ENCODE measurements at places on chromosomes 16 and 17.

- no peak for DNase-seq
Observed at GRCh38 chr17:69175625-69176456, 34.1 kb upstream of the ABCA6 start.

- peak; percentile 15 for DNase-seq
Observed at GRCh38 chr17:50289991-50290702, 15.9 kb downstream of the TMEM92 start.

DNA sequence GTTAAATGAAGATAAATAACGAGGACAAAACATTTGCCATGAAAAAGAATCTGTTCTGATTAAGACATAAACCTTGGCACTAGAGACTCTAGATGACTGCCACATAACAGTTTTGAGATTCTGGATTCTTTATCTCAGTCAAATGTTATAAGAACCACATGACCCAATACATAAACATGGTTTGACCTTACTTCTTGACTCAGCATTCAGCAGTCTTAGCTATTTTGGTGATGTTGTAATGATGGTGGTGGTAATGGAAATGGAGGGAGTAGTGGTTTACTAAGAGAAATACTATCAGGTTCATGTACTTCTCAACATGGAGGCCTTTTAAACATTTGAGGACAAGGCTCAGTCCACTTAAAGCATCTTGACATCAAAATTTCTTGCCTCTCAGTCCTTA, 925.4 kb downstream of the CDH11 start:
- DNase-seq: no peak

GRCh38 chr16:30700491-30700890, 1.5 kb downstream of the SRCAP start:
- peak; percentile 10 for DNase-seq

- DNase-seq: no peak
Observed at GRCh38 chr16:78402833-78403232, 303.4 kb downstream of the WWOX start.

GRCh38 chr17:34442387-34443111, 79.5 kb upstream of the CCL1 start:
- DNase-seq: no peak

DNA sequence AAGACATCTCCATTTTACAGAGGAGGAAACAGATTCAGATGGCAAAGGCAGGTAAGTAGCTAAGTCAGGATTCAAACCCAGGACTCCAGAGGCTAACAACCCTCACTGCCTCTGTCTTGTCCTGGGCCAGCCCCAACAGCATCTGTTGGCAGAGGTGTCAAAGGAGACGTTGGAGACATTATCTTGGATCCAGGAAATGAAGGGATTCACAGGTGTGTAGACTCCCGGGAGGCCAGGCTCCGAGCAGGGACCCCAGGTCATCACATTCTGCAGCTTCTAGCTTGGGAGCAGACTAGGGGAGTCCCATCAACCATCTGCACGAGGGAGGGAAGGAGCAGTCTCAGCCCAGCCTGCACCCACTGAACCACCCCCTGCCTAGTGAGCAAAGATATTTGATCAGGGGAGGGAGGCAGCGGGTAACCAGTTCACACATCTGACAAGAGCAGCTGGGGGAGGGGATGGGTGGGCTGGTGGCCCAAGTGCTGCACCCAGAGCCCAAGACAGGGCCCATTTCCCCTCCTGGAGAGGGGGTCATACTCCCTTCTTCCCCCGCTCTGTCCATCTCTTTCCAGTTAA, 1.0 kb upstream of the B9D1 start:
- no peak for DNase-seq

- DNase-seq: no peak
Observed at GRCh38 chr16:88866151-88866920, at the start of gene PABPN1L. PABPN1L (minus strand) TSS chr16:88866660; CDS start chr16:88866606, 54 bp downstream.

GRCh38 chr17:29369831-29370735, 20.1 kb upstream of the TAOK1 start:
- peak; percentile 85 for DNase-seq

GRCh38 chr17:75854881-75855309, 240 bp downstream of the WBP2 start:
- peak; percentile 66 for DNase-seq

- DNase-seq: no peak
Observed at GRCh38 chr17:16976725-16977550, 5.0 kb upstream of the TNFRSF13B start.

DNA sequence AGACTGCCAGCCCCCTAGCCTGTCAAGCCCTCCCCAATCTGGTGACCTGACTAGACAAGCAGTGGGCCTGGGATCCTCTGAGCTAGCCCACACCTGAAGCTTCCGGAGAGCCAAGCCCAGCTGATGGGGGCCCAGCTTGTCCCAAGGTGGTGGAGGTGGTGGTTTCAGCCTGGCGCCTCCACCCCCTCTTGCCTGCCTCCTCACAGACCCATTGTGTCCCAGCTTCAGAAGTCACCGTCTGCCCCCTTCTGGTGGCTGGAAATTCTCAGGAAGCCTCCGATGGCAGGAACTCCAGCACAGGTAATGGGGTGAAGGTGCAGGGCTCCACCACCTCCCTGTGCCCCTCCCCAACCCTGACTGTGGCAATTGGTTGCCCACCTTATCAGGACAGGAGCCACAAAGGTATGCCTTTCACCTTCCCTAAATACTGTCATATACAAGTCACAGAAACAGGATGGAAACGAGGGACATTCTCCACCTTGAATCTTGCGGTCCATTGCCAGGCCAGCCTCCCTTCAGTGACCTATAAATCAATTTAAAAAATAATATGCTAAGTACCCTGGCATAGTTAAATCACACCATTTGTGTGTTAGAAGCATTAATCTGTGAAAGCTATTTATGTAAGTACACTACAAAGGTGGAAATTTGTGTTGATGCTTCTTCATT, 66.0 kb upstream of the ZNF423 start:
- DNase-seq: peak; percentile 40
